ENCODE measurements at places on chromosomes 12 and 14.

DNA sequence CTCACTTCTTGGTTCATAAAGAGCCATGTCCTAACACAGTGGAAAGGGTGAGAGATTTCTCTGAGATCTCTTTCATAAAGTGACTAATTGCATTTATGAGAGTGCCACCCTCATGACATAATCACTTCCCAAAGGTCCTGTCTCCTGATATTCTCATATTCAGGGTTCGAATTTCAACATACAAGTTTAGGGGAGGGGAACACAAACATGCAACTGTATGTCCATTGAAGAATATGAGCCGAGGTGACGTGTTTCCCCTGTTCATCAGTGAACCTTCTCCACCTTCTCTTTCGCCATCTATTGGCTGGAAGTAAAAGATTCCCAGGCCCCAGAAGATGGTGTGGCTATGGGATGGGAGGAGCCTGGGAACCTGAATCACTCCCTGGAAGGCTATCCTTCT lies 354.2 kb upstream of the ATP2B1 start:
- H3K27me3 ChIP-seq = no peaks in the 10 kb centered on the region
- no peak overlapping the region for H3K4me3 ChIP-seq
- no peaks in the 10 kb centered on the region for H3K36me3 ChIP-seq
- H3K4me1 ChIP-seq = no peaks in the 10 kb centered on the region

- H3K4me3 ChIP-seq = no peak overlapping the region
- no peak overlapping the region for H3K27ac ChIP-seq
- H3K27me3 ChIP-seq = no peaks in the 10 kb centered on the region
- H3K36me3 ChIP-seq = no peaks in the 10 kb centered on the region
Measured at GRCh38 chr14:78697341-78697740, 527.2 kb downstream of the NRXN3 start.

DNA sequence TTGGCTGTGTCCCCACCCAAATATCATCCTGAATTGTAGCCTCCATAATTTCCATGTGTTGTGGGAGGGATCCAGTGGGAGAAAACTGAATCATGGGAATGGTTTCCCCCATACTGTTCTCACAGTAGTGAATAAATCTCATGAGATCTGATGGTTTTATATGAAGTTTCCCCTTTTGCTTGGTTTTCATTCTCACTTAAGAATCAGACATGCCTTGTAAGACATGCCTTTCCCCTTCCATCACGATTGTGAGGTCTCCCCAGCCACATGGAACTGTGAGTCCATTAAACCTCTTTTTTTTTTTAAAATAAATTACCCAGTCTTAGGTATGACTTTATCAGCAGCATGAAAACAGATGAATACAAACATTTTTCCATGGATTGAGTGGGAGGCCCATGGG lies 652.9 kb downstream of the ETNK1 start:
- no peaks in the 10 kb centered on the region for H3K36me3 ChIP-seq
- DNase-seq = no peak
- H3K27ac ChIP-seq = no peak overlapping the region
- H3K4me3 ChIP-seq = no peak overlapping the region
- H3K27me3 ChIP-seq = no peaks in the 10 kb centered on the region

DNA sequence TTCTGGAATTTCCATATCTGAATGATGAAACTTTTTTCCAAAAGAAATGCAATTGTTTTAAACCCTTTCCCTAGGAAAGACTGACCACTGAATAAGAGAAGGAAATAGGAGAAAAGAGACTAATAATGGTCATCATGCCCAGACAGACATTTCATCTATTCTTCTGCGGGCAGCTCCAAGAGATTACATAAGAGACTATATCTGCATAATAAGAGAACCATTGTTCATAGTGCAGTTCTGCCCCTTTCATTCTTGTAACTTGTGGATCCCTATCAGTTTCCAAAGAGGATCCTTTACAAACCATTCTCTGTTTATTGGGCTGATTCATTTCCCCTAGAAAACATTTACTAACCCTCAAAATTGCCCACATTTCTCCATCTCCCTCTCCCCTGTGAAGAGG lies 197.8 kb downstream of the FSCB start:
- H3K4me3 ChIP-seq = no peak overlapping the region
- H3K27me3 ChIP-seq = no peaks in the 10 kb centered on the region
- no peaks in the 10 kb centered on the region for H3K36me3 ChIP-seq
- no peak overlapping the region for H3K27ac ChIP-seq

DNA sequence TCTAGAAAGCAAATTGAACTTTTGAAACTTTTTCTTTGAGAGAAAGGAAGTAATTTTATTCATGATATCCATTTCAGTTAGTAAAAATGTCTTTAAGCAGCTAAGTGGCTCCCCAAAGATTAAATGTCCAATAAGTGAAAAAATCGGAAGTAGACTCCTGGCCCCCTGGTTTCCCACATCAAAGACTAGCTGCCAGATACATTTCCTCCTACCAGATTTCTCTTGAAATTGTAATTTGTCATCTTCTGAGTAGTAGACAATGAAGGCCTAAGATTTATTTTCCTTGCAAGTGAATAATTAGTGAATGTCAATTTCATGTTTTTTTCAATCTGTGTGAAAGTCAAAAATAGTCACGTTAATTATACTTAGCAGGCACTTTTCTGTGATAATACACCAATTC lies 321.9 kb downstream of the SYT1 start:
- no peaks in the 10 kb centered on the region for H3K4me1 ChIP-seq
- H3K36me3 ChIP-seq = no peaks in the 10 kb centered on the region
- no peak for DNase-seq
- H3K4me3 ChIP-seq = no peak overlapping the region
- no peak overlapping the region for H3K27ac ChIP-seq

GRCh38 chr12:98354520-98355035 lies 160.8 kb upstream of the TMPO start:
- H3K4me1 ChIP-seq = no peaks in the 10 kb centered on the region
- no peak overlapping the region for H3K4me3 ChIP-seq
- DNase-seq = no peak
- H3K36me3 ChIP-seq = no peaks in the 10 kb centered on the region
- H3K27ac ChIP-seq = no peak overlapping the region

GRCh38 chr12:46408441-46408840 lies 35.9 kb upstream of the SLC38A2 start:
- H3K4me3 ChIP-seq = no peak overlapping the region
- no peaks in the 10 kb centered on the region for H3K36me3 ChIP-seq
- no peak overlapping the region for H3K27ac ChIP-seq
- H3K27me3 ChIP-seq = no peaks in the 10 kb centered on the region
- H3K4me1 ChIP-seq = peaks cover 1% of the 10 kb centered on the region
- DNase-seq = no peak

GRCh38 chr12:130668286-130669204 lies 47.6 kb downstream of the RIMBP2 start:
- no peak overlapping the region for H3K4me3 ChIP-seq
- H3K27me3 ChIP-seq = no peaks in the 10 kb centered on the region
- no peaks in the 10 kb centered on the region for H3K36me3 ChIP-seq
- no peaks in the 10 kb centered on the region for H3K4me1 ChIP-seq
- no peak overlapping the region for H3K27ac ChIP-seq
- DNase-seq = no peak

GRCh38 chr12:74412606-74413230 lies 124.9 kb upstream of the ATXN7L3B start:
- H3K27me3 ChIP-seq = no peaks in the 10 kb centered on the region
- H3K36me3 ChIP-seq = no peaks in the 10 kb centered on the region
- no peak overlapping the region for H3K4me3 ChIP-seq
- H3K4me1 ChIP-seq = no peaks in the 10 kb centered on the region
- H3K27ac ChIP-seq = no peak overlapping the region

DNA sequence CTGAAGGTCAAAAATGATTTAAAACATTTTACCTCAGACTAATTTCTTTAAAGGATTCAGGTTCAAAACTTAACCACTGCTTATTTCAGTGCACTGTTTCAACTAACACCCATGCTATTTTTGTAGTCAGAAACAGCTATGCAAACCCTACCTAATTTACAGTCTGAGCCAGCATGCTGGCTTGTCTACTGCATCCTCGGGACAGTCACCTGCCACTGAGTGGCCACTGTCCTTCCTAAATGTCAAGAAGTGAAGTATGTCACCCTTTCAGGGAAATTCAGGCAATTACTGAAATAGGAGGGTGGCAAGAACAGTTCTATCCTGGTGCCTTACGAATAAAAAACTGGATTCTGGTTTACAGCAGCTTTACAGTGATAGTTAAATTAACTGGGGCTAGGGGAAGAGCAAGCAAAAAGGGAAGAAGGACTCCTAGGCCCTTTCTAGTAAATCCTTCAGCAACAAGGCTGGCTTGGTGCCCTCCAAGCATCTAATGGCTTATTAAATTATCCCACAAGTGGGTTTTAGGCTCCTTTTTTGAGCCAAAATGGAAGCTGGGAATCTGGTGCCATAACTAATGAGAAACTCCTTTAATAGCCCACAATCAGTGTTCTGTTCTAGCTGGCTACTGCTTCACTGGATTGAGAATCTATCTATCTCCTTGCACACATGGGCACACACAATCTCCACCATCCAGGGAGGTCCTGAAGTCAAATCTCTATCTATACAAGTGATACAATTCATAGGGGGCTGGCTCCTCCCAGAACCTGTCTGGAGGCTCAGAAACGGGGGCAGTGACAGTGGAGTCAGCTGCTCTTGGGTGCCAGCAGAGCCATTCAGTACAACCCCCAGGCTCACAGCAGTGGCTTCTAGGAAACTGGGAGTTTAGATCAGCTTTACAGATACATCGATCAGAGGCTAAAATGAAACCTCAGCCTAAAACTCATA lies 43.4 kb downstream of the SH2B3 start:
- no peak for DNase-seq
- H3K4me3 ChIP-seq = no peak overlapping the region
- H3K4me1 ChIP-seq = peaks cover 35% of the 10 kb centered on the region
- no peak overlapping the region for H3K27ac ChIP-seq
- H3K36me3 ChIP-seq = peaks cover 36% of the 10 kb centered on the region
- H3K27me3 ChIP-seq = no peaks in the 10 kb centered on the region

DNA sequence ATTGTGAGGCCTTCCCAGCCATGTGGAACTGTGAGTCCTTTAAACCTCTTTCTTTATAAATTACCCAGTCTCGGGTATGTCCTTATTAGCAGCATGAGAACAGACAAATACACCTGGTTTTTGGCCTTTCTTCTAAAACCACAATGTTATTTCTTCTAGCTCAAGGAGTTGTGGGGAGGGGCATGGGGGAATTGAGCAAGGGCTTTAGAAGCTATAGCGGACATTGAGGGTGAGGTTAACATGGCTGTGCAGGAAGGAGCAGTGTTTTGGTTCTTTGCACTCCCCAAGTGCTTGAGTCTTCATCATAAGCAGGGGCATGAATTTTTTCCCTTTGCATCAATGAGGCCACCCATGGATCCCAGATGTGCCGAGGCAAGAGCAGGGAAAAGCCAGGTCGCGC lies 86.8 kb downstream of the SPRING1 start:
- no peak overlapping the region for H3K27ac ChIP-seq
- H3K4me1 ChIP-seq = no peaks in the 10 kb centered on the region
- no peaks in the 10 kb centered on the region for H3K36me3 ChIP-seq
- H3K27me3 ChIP-seq = no peaks in the 10 kb centered on the region

DNA sequence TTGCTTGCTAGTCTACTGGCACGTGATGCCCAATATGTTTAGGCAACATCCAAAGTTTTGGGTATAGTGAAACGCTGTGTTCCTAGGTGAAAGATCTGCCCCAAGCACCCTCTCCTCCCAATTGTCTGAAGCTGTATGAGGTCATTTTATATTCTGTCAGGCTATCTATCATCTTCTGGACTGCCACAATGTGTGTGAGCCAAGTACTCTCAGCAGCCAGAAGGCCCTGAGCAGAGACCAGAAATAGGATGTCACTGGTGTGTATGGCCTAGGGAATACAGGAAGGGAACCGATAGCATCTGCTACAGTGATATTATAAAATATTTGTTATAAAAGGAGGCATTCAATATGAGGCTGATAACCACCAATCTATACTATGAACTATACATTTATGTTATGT lies 7.9 kb upstream of the PDE3A start:
- no peaks in the 10 kb centered on the region for H3K36me3 ChIP-seq
- H3K27ac ChIP-seq = no peak overlapping the region
- no peak overlapping the region for H3K4me3 ChIP-seq
- no peak for DNase-seq

GRCh38 chr12:50707396-50707795 lies 56.5 kb upstream of the ATF1 start:
- no peak for DNase-seq
- no peaks in the 10 kb centered on the region for H3K4me1 ChIP-seq
- H3K27me3 ChIP-seq = no peaks in the 10 kb centered on the region
- H3K36me3 ChIP-seq = peaks cover 27% of the 10 kb centered on the region
- no peak overlapping the region for H3K4me3 ChIP-seq

DNA sequence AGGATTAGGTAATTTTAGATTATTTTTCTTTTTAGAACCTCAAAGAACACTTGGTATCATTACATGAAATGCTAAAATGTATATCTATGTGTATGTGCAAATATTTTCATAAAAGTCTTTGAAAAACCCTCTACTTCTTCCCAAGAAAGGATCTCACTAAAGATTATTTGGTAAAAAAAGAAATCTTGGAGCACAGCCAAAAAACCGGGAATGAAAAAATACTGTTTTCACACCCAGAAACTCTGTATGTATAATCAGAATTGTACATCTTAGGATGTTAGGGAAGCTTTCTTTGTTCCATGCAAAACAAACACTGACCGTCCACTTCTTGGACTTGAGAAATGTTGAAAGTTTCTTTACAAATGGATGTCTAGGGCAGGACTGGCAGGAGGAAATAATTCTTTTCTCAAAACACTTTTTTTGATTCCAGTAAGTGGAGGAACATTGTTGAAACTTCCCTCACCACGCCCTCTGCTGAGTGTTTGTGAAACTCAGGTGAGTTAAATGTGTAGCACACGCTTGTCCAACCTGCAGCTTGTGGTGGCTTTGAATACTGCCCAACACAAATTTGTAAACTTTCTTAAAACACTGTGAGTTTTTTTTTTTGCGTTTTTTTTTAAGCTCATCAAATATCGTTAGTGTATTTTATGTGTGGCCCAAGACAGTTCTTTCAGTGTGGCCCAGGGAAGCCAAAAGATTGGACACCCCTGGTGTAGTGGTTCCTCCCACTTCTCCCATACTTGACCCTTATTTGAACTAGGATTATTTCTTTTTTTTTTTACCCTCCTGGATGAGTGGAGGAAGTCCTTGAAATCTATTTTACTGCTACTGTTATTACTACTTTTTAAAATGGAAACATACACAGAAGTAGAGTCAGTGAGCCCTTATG lies 26.6 kb downstream of the FBXO34 start:
- H3K36me3 ChIP-seq = no peaks in the 10 kb centered on the region
- H3K4me1 ChIP-seq = peaks cover 25% of the 10 kb centered on the region
- H3K4me3 ChIP-seq = no peak overlapping the region

- H3K36me3 ChIP-seq = no peaks in the 10 kb centered on the region
- H3K27me3 ChIP-seq = no peaks in the 10 kb centered on the region
- H3K27ac ChIP-seq = no peak overlapping the region
Measured at GRCh38 chr12:115102450-115102849, 418.5 kb upstream of the TBX3 start.
